ENCODE measurements at places on chromosomes 3 and 15.
A peak's percentile ranks its signal among the peaks of the same experiment; 100 is the strongest.

GRCh38 chr3:129161860-129162271 lies 1.0 kb upstream of the ISY1 start:
- DNase-seq: no peak

DNA sequence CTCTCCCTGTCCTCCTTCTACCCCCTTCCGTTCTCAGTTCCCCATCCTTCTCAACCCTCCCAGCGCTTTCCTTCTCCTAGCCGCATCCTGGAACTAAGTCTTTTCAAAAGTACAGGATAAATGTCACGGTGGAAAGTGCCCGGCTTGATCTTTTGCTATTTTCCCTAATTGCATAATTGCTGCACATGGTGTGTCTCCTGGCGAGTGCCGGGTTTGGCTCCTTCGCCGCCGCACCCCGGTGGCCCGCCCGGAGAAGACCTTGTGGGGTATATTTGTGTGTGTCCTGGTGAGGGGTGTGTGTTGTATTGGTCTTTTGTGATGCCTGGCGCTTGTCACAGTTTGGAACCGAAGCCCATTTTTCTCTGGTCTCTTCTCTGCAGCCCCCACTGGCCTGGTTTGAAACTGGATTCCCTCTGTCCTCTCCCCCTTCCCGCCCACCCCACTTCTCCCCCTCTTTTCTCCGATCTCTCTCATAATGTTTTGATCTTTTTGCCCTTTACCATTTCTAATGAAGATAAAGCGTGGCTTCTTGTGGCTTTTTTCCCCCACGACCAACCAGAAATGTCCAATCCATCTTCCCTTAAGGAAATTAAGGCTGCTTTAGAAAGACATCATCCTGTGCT lies 692 bp downstream of the UBE2E2 start:
- no peak for DNase-seq

DNA sequence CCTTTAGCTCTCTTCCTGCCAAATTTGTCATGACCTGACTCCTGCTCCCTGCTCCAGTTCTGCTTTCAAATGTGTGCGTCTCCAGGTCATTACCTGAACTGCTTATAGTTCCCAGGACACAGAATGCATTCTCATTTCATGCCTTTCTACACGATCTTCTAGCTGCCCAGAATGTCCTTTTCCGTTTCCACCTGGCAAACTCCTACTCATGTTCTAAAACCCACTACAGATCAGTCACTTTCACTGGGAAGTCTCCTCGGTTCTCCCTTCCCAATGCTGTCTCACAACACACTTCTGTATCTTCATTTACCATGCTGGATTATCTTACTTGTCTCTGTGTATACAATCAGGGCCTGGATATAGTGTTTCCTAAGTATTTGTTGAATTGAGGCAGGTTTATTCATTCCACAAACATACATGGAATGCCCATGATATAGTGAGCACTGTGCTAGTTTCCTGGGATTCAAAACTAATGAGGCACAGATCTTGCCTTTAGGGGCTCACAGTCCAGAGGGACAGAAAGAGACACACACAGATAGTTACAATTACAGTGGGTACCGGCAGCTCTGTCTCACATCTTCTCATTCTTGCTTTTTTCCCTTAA lies 1.6 kb upstream of the NOX5 start:
- no peak for DNase-seq

GRCh38 chr3:165855581-165855980 lies 18.4 kb upstream of the BCHE start:
- no peak for DNase-seq

GRCh38 chr3:58573640-58574039 lies 3.6 kb downstream of the FAM107A start:
- no peak for DNase-seq

DNA sequence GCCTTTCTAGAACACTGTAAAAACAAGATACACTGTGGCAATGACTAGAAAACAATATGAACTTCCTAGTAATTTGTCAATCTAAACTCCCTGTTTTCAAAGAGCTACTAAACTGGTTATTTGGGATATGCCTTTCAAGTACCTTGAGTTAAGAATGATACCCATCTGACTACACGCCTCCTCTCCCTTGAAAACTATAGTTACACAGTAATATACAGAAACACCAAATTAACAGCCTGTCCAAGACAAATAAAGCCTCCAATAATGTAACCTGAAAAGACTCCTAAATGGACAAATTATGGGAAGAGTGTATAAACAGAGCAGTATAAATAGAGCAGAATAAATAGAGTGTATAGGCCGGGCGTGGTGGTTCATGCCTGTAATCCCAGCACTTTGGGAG lies 70.1 kb downstream of the SMARCC1 start:
- no peak for DNase-seq

DNA sequence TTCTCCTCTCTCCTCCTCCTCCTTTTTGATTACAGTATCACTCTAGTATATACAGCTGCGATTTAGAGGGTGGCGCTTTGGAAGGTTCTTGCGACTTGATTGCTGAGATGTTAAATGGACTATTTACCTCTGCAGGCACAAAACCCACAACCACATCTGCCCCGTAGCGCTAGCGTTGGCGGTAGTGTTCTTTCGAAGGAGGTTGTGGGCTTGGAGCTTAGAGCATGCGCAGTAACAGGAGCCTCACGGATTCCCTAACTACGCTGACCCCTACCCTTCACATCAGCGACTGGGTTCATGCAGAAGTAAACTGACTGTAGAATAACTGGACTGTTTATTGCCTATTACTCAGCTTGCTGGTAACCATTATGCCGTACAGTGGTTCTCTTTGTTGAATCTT lies 58.0 kb downstream of the CGGBP1 start:
- no peak for DNase-seq

DNA sequence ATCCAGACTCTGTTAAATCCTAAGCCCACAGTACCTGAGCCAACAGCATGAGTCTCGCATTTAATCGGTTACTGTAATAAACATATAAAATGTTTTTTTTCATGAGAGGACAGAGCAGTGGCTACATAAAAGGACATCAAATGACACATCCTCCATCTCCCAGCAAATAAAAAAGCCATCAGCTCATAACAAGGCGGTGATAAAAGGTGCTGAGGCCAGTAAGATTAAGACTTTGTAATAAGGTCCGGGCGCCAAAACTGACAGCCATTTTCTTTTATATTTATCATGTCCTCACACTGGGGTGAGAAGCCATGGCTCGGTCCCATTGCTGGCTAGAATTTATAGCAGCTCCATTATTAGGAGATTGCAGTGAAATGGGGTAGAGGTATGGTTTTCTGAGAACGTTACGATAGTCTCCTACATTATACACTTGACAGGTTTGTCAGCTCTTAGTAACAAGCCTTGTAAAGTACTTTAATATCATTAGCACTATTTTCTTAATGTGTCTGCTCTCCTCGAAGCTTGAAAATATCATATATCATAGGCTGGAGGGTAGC lies 977.8 kb upstream of the NR2F2 start:
- no peak for DNase-seq

DNA sequence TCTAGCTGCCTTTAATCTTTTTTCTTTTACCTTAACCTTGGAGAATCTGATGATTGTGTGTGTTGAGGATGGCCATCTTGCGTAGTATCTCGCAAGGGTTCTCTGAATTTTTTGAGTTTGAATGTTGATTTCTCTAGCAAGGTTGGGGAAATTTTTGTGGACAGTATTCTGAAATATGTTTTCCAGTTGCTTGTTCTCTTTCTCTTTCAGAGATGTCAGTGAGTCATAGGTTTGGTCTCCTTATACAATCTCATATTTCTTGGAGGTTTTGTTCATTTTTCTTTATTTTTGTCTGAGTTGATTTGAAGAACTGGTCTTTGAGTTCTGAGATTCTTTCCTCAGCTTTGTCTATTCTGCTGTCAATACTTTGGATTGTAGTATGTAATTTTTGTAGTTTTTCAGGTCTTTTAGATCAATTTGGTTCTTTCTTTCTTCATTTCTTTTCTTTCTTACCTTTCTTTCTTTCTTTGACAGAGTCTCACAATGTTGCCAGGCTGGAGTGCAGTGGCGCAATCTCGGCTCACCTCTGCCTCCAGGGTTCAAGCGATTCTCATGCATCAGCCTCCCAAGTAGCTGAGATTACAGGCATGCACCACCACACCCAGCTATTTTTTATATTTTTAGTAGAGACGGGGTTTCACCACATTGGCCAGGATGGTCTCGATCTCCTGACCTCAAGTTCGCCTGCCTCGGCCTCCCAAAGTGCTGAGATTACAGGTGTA lies 366.4 kb upstream of the RASGRP1 start:
- DNase-seq: no peak

DNA sequence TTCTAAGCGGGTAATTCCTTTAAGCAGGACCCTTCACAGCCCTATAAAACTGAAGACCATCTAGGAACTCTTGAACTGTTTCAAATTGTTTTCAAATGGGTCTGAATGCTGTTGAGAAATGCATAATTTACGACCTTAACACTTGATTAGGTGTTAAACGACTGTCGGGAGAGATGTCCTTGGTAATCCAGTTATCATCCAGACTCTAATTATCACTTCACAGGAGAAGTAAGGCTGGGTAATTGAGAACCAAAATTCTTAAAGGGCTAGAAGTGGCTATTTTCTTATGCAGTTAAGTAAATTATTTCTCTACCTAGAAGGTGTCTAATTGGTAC lies 276.7 kb upstream of the TBC1D5 start:
- no peak for DNase-seq

GRCh38 chr15:86611417-86612040 lies 531.9 kb downstream of the AGBL1 start:
- DNase-seq: no peak

DNA sequence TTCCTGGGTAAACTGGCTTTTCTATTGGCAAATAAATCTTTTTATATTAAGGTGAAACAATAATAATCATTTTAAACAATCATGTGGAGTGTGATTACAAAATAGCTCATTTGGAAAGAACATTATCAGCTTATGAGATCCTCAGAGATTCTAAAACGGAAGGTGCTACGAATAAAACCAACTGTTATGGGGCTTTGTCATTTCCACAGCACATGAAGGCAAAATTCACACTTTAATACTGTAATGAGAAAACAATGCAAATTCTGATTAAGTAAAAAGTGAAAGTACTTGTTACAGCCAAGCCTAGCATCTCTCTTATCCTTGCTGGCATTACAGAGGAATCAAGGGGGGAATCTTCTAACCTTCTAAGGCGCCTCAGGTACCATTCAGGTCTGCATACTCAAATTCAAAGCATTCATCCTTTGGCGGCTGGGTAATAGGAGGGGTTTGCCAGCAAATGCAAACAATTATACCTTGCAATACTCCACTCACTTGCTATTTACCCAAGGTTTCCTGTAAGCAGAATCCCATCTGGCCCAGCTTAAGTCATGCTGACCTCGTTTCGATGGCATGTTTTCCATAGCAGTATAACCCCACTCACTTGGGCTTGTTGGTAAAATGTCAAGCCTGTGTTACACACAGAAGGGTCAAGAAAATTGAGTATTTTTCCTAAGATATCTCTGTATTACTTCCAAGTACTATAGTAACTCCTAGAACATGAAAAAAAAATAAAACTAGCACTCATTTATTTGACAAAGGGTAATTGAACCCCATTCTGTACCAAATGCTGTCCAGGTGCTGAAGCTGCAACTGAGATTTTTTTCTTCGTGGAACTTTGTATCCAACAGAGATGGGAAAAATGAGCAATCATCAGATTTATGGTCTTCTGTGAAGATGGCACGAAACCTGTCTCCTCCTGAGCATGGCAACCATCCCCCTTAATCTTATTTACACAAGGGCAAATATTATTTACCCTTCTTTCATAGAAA lies 183.7 kb upstream of the LMCD1 start:
- no peak for DNase-seq

GRCh38 chr3:13559764-13560525 lies 11.0 kb downstream of the FBLN2 start:
- no peak for DNase-seq

- DNase-seq: no peak
These were observed 534.6 kb upstream of the ROBO2 start for GRCh38 chr3:76505202-76505845.

DNA sequence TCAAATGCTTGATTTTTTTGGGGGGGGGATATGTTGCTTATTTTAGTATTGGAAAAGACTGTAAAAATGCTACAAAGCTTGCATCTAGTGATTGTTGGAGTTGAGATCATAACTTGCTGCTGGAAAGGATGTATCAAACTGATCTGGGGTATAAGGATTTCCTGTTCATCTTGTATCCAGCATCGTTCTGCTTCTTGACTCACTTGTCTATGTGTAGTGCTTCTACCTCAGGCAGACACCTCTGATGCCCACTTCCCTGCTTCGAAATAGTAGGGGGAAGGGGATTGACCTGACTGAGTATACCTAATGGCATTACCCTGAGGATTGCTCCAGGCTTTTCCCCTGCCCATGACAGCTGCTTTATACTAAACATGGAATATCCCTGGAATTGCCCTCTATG lies 42.7 kb downstream of the STT3B start:
- DNase-seq: no peak

DNA sequence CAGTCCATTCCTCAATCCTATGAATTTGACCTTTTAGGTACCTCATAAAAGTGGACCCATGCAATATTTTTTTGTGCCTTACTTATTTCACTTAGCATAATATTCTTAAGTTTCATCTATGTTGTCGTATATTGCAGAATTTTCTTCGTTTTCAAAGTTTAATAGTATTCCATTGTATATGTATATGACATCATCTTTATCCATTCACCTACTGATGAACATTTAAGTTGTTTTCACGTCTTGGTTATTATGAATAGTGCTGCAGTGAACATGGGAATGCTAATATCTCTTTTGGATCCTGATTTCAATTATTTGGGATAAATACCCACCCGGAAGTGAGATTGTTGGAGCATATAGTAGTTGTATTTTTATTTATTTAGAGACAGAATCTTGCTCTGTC lies 65.1 kb downstream of the AP4E1 start:
- no peak for DNase-seq

DNA sequence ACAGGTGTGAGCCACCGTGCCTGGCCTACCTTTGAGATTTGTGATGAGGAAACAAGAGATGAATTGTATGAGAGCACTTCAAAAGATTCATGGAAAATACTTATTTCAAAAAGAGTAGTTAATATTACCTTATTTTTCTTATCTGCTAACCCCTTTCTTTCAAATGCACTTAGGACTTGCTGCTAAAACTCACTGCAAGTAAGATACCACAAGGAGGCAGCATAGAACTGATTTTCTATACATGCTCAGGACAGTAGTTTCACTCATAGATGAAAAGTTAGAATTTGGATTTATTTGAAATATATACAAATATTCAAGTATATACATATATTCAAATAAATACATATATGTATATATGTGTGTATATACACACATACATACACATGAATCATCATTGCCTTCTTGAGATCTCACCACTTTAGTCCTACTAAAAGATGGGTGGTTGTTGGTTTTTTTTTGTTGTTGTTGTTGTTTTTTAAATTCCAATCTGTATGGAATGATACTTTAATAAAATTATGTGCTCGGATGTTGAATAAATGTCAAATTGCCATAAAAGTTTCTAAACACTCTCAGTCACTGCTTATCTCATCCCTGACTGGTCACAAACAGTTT lies 2.4 kb downstream of the CCNDBP1 start:
- DNase-seq: peak; percentile 10

DNA sequence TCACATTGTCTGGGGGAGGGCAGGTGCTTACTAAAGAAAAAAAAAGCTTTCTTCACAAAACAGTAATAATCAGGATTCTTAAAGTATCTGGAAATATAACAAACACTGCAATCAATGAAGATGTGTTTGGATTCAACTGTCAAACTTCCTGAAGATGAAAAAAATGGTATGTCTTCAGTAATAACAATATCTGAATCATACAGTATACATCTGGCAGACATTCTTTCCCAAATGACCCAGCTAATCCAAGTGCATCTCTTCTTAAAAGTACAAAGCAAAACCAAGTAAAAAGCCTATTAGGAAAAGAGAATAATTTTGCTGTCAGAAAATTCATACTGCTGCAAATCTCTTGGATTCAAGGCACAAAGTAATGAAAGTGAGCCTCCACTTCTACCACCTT lies 145.0 kb upstream of the MCTP2 start:
- DNase-seq: no peak
